SHP77 (cell line): ENCODE measurements at places on chromosomes 12 and 14.
A peak's percentile ranks its signal among the peaks of the same experiment; 100 is the strongest.

DNA sequence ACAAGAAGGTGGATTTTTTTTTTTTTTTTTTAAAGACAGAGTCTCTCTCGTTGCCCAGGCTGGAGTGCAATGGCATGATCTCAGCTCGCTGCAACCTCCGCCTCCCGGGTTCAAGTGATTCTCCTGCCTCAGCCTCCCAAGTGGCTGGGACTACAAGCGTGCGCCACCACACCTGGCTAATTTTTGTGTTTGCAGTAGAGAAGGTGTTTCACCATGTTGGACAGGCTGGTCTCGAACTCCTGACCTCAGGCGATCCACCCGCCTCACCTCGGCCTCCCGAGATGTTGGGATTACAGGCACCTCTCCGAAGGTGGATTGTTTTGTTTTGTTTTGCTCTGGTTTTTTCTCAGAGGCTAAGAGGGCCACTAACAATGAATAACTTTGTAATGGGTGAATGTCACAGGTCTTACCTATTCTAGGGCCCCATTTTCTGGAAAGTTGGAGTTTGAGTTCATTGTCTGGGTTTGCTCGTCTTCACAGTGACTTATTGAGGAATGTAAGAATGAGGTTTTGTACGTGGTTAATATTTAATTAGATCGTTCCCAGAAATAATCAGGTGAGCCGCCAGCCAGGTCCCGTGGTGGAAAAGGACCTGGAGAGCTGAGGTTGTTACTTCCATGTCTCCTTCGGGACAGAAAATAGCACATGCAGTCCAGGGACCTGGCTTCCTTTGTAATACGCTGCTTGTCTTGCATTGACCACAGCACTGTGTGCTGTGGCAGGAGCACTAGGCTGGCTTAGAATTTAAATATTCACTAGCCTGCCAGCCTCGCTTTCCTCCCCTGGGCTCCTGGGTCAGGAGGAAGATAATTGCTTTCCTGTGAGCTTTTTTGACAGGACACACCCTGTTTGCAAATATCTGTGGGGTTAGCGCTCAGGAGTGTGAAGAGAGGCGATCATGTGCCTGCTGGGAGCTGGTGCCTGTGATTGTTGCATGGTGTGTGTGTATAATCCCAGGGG lies 2.3 kb downstream of the HIP1R start:
- no peak for DNase-seq

DNA sequence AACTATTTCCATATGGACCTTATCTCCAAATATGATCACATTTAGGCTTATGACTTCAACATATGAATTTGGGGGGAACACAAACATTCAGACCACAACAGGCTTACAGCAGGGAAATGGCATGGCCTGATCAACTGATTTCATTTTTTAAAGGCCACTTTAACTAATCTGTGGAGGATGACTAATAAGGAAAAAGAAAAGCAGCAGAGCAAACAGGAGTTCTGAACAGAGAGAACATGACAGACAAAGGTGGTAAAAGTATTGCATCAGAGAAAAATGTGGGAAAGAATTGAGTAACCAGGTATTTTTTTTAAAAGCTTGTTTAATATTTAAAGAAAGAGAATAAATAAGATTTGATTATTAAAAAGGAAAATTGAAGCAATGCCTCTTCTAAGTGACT lies 366.1 kb upstream of the TMPO start:
- DNase-seq, result no peak

- no peak for DNase-seq
Observed at GRCh38 chr12:87430444-87430843, 598.8 kb downstream of the C12orf50 start.

- no peak for DNase-seq
Observed at GRCh38 chr12:5114436-5114835, 70.8 kb downstream of the KCNA5 start.

DNA sequence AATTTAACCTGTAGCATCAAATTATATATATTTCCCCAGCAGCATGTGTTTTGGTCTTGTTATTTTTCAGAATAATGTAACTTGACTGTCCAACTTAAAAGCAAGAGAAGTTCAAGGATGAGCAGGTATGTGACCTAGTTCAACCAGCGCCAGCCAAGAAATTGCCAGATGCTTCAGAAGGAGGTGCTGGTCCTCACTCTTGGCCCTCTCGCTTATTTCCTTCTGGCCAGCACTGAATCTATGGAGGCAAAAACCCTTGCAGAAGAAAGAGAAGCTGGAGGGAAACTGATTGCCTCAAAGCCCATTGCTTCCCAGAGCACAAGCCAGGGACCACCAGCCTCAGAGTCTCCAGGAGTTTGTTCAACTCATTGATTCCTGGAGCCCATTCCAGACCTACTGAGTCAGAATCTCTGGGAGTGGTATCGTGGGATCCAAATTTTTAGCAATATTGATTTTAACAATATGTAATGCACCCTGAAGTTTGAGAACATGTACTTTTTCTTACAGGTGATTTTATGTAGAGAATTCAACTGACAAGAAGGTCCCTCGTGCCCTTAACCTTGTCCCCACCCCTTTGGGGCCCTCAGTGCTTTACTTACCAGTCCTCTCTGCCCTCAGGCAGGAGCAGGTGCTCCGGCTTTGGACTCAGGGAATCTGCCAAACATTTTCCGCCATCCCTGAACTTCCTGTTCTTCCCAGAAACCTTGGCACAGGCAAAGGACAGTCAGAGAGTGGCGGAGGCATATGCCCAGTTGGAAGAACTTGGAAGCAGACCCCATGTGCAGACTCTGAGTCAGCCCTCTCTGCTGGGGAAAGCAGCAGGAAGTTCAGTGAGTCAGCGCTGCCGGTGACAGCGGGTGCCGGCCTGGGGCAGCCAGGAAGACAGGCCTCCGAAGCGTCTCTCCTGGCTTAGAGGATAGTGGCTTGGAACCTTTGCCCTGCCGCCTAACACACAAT lies 10.4 kb downstream of the BEST3 start:
- no peak for DNase-seq

DNA sequence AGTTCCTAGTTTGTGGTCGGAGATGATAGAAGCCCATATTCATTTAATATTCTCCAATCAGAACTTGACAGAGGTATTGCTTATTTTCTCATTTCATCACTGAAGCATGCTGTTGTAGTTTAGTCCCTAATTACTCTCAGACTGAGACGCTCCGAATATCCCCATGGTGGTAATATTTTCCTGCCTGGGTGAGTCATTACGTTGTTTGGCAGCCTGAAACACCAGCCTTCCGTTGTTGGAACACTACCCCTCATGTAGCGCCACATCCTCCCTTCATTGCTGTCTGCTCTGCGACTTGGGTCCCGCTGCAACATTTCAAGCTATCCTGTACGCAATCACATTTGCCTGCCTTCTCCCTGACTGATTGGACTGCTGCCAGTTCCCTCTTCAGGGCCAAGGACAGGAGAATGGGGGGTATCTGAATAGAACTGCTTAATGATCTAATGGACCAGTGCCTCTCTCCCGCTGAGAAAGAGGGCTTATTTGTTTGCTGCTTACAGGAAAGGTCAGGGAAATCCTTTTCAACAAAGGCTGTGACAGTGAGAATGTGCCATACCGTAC lies 369.1 kb downstream of the NPAS3 start:
- DNase-seq, result peak; percentile 89

- no peak for DNase-seq
Observed at GRCh38 chr12:24697769-24698168, 251.1 kb downstream of the BCAT1 start.

DNA sequence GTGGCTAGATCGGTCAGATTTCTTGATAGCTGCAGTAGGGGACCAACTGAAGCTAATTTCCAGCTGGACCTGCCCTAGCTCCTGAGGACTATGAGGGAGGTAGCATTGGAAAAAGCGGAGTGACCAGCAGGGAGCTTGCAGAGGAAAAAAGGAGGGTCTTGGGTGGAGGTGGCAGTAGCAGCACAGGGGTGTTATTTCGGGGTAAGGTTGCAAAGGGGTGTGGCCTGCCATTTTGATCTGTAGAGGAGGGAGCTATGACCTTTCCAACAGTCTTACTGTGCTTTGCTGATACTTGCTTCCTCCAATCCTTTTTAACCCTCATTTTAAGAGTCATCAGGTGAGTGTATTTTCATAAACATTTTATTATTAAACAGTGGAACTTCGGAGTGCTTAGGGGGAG lies 83.8 kb upstream of the NRXN3 start:
- DNase-seq, result no peak

- no peak for DNase-seq
Observed at GRCh38 chr14:95695913-95696312, 9.7 kb downstream of the TCL1B start.

DNA sequence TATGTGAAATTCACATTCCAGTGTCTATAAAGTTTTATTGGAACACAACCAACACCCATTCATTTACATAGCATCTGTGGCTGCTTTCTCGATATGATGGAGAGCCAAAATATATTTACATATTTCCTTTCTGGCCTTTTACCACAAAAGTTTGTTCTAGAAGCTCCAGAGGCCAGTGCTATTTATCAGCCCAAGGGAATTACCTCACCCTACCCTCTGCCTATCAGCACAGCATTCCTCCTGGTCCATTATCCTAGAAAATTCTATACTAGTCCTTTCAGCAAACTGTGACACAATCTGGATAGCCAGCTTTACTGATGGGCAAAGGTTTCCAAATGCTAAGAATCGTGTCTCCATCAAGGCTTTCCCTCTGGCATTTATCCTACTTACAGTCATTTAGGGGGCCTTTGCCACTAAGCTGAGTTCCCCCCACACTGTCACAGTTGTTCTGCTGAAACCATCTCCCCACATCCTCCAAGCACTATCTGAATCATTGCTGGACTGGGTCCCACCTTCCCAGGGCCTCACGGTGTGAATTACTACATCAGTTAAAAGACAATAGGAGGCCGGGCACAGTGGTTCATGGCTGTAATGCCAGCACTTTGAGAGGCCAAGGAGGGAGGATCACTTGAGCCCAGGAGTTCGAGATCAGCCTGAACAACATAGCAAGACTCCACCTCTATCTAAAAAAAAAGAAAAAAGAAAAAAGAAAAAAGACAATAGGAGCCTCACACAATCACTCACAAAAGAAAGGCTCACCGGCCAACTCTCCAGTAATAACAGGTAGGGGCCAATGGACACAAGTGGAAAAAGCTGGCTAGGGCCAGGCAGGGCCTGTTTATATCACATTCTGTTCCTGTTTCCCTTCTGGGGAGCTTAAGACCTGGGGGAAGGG lies 12.1 kb downstream of the SYNE3 start:
- DNase-seq, result no peak

DNA sequence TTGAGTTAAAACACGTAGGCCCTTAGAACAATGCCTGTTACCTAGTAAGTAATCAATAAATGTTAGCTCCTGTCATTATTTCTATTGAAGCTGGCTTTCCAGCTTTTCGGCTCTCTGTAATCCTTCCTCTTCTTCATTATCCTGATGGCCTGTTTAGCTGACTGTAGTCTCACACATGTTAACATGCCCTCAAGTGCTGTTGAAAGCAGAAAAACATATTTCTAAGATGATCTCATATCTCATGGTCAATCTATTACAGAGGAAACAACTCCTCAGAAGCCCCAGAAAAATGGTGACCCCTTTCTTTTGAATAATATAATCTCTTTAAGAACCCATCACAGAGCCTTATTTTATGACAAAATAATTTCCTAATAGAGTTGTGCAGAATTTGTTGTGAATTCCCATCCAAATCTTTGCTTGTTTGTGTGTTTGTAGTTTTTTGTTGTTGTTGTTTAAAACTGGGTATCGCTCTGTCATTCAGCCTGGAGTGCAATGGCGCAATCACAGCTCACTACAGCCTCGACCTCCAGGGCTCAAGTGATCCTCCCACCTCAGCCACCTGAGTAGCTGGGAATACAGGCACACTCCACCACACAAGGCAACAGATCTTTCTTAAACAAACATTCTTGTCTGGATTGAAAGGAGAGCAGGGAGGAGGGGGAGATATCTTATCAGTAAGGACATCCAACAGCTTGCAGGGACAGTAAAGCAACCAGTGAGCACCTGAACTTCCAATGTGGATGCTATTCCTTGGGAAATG lies 242.5 kb upstream of the CAND1 start:
- no peak for DNase-seq

- no peak for DNase-seq
Observed at GRCh38 chr12:132620113-132620898, 1.7 kb downstream of the P2RX2 start.

GRCh38 chr12:57456145-57456700 lies 1.1 kb downstream of the INHBE start:
- peak; percentile 55 for DNase-seq

DNA sequence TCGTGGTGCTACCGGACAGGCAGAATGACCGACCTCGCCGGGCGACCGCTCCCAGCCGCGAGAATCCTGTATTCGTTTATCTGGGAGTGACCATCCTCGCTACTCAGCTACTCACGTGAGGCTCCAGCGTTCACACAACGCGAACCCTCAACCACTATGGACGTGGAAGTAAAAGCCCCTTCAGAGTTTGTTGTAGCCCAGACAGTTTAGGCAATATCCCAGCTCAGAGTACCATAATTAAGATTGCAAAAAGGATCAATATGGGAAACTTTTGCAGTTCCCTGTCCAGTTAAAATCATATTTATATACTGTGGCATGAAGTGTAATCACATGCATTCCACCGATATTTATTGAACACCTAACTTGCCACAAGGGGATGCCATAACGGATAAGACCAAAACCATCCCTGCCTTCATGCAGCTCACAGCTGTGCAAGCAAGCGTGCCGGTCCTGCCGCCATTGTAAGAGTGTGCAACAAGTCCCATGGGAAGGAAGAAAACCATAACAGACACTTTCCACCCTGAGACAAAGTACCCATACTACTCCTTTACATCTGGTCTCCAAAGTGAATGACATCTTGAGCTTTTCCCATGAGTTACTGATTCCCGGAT lies 938 bp upstream of the MAX start:
- peak; percentile 82 for DNase-seq

- DNase-seq, result no peak
Observed at GRCh38 chr12:130689408-130690405, 26.4 kb downstream of the RIMBP2 start.

DNA sequence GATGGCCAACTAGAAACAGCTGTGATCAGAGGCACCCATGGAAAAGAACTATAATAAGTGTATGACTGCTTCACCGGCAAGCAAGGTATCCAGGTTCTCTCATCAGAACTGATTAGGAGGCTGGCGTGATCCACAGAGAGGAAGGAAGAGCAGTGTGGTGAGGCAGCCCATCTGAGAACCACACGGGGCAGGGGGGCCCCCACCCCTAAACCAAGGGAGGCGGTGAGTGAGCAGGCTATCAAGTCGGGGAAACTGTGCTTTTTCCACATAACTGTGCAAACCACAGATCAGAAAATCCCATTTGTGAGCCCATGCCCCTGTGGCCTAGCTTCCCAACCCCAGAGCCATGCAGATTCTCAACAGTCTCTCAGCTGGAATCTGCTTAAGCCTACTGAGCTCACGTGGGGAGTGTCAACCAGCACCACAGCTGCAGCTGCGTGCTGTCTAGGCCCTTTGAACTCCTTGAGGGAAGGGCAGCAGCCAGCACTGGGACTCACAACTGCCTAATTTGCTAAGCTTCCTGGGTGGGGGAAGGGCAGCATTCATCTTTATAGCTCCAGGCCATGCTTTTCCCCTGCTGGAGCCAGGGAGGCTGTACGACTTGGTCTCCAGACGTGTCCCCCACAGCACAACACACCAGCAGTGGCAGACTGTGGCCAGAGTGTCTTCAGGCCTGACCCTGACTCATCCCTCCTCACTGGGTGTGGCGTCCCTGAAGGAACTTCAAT lies 444.4 kb upstream of the ATP2B1 start:
- no peak for DNase-seq
